Activated CD4-positive, alpha-beta T cell treated with anti-CD3 and anti-CD28 coated beads, Interleukin-2, amount 10 ng/mL, durations not matched to agents 7 days and 5 days (primary cell): ENCODE measurements at places on chromosomes 1 and 21. TPM values are rescaled to one million over a fixed set of nuclear protein-coding genes. Genes with fewer than 3 reads are reported as not detected.

Gene KPRP
- not detected for total RNA-seq

Gene MANEAL
- 1.3 TPM for total RNA-seq

Gene GPR153
- total RNA-seq, result 0.85 TPM

Gene RNF223
- total RNA-seq, result not detected

Gene LCE3E
- total RNA-seq, result not detected

Gene TMOD4
- 2.7 TPM for total RNA-seq
